ENCODE measurements at places on chromosomes 4 and X. TPM values are rescaled to one million over a fixed set of nuclear protein-coding genes. Genes with fewer than 3 reads are reported as not detected.

SORCS2 gene
- 0.07 TPM for total RNA-seq

DRD5 gene
- not detected for total RNA-seq

VGLL1 gene
- total RNA-seq = not detected

PAGE5 gene
- total RNA-seq = 0.88 TPM

GYPA gene
- total RNA-seq = not detected

DNA sequence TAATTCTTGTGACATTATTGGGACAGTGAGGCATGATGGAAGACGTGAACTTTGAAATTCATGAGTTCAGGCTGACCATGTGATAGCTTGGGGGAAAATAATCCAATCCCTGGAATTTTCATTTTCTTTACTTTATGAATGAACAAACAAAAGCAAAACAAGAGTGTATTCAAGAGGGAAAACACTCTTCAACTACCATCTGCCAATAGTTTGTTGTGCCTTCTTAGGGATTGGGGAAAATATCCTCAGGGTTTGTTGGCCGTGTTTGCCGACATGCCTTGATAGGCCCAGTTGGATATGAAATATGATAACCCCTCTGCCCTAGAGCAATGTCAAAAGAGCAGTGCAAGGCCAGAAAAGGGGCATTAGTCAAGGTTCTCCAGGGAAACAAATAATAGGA is 80.8 kb upstream of the CLNK start:
- DNase-seq = no peak

- peak; percentile 72 for DNase-seq
Measured at GRCh38 chrX:136608295-136608933, 39.5 kb upstream of the CD40LG start.

DNA sequence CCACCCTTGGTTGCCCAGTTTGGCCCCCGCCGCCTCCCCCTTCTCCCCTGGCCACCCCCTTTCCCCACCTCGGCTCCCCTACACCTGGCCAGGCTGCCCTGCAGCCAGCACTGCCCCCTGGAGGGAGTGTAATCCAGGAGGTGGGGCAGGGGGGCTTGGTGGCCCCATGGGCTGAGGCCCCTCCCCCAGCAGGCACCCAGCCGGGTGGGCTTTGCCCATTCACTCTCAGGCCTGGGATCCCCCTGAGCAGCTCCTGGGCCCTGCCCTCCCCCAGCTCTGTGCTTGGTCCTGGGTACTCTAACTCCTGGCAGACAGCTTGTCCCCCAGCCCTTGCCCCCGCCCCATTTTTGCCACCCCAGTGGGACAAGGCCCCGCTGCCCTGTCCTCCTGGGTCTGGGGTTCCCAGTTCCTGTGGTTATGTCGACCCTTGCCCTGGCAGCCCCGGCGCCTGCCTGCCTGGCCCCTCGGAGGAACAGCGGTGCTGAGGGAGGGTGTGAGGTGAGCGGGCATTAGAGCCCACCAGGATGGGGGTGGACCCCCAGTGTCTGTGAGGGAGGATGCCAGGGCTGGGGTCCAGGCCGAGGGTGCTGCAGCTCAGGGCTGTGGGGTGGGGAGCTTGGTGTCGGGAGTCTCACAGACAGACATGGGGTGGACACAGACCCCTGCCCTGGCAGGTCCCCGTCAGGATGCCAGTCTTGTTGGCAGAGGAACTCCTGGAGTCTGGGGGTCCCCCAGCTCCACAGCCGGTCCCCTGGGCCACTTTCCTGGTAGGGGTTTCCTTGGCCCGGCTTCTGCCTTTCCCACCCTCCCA is 10.2 kb downstream of the NAT8L start:
- DNase-seq = no peak

GRCh38 chrX:116194649-116195048 is 24.1 kb downstream of the AGTR2 start:
- DNase-seq = no peak

GRCh38 chr4:687048-687970 is 1.6 kb downstream of the SLC49A3 start:
- no peak for DNase-seq

DNA sequence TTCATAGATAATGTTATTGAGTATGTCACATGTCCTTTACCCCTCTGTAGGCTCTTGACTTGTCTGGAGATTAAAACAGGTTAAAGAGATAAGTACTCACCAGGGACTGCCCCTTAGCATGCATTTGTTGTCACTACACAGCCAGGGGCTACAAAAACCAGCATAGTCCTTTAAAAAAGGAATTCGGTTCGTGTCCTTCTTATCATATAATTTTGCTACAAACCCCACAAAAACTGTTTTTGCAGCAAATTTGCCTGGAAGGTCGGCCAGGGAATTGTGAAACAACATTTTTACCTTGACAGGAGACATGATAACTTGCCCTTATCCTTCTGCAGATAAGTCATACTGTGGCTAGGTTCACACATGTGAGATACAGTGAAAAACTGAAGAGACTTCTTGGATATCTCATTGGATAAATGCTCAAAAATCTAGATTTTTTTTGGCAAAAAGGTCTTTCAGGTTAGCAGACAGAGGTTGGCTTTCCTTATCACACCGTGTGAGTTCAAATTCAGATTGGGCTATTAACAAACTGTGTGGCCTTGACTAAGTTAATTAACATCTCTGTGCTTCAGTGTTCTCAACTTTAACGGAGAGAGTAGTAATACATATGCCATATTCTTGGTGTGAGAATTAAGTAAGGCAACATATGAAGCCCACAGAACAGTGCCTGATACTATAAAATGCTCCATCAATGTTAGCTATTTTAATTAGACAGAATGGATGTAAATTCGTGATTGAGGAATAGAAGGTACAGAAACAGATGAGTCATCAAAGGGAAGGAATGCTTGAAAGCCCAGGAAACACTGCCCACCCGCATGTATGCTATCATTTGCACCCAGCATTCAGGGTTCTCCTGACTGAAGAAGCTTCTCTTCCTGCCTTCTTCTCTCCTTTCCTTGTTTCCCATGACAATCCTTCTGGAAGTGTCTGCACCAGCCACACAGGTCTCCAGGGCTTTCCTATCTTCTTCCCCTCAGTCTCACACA is 30.0 kb downstream of the FAM9C start:
- DNase-seq = no peak

GRCh38 chr4:51963841-51964517 is 56.2 kb downstream of the LRRC66 start:
- no peak for DNase-seq

All from activated CD4-positive, alpha-beta memory T cell treated with anti-CD3 and anti-CD28 coated beads for 36 hours (primary cell).